Activated T-cell treated with anti-CD3 and anti-CD28 coated beads, Interleukin-2, amount 50 U/mL, for 24 hours (primary cell): ENCODE measurements at places on chromosomes 6 and 20.

DNA sequence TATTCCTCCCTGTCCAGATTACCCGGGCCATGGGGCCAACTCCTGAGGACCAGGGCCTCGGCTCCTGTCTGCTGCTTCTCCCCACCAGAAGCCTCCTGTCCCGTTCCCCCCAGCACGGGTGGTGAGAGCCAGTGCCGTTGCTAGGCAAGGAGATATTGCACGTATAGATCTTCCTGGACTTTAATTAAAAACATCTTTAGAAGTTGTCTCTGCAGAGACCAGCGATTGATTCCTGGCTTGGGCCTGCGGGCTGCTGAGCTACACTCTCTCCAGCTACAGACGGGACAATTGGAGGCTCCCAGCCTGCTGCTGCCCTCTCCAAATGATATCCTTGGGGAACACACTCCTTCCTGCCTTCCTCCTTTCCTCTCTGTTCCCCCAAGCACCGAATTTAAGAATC lies 74.6 kb downstream of the CDH22 start:
- no peak for DNase-seq

DNA sequence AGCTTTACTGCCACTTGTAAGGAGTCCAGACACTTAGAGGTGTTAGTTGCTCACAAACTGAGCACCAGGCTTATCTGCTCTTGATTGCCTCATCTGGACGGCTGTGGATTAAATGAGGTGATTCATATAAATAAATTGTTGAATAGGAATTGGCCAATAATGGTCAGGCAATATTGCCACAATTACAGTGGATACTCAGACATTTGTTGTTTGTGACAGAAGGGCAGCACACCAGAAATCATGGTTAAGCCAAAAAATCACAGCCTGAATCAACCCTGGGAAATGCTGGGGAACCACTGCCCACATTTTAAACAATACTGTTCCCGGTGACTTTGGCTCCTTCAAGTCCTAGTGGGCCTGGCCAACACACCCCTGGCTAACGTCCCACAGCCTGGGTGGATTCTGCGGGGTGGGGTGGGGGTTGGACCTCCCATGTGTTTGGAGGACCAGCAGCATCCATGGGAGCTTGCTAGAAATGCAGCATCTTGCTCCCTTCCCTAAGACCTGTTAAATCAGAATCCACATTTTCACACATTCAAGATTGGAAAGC lies 29.5 kb upstream of the SPDEF start:
- DNase-seq: no peak

DNA sequence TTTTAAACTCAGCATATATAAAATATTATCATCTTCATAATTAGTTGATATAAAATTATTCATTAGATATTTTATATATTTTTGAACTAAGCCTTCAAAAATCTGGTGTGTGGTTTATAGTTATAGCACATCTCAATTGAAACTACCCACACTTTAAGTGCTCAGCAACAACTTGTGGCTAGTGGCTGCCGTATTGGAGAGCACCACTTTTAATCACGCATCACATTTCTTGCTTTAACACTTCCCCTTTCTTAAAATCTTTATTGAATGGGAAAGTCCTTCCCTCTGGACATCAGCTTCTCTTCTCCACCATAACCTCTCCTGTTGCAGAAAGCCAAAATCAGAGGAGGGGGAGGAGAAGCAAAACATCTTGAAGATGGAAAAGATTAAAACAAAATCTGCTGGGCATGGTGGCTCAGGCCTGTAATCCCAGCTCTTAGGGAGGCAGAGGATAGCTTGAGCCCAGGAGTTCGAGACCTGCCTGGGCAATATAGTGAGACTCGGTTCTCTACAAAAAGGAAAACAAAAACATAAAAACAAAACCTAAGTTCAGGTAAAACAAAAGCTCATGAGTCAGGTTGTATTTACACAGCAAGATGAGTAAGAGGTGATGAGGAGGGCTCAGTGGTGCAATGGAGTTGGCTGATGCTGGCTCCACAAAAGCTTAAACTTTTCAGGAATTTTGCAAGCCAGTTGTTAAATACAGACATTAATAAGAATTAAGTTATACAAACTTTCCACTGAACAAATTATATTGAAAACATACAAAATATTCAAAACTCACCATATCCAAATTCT lies 237.0 kb upstream of the SUPT3H start:
- no peak for DNase-seq

- no peak for DNase-seq
Measured at GRCh38 chr6:126015863-126016262, 29.5 kb downstream of the TRMT11 start.

GRCh38 chr20:11511821-11512220 lies 405.9 kb upstream of the BTBD3 start:
- DNase-seq: no peak

DNA sequence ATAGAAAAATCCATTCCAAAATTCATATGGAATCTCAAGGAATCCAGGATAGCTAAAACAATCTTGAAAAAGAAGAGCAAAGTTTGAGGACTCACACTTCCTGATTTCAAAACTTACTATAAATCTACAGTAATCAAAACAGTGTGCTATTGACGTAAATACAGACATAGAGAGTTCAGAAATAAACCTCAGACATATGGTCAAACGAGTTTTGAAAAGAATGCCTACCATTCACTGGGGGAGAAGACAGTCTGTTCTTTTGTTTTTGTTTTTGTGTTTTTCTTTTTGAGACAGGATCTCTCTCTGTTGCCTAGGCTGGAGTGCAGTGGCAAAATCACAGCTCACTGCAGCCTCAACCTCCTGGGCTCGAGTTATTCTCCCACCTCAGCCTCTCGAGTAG lies 25.3 kb upstream of the PROKR2 start:
- no peak for DNase-seq

- no peak for DNase-seq
Measured at GRCh38 chr6:113047932-113048331, 700.8 kb downstream of the RFPL4B start.
